ENCODE measurements at places on chromosomes 12 and 14. TPM values are rescaled to one million over a fixed set of nuclear protein-coding genes. Genes with fewer than 3 reads are reported as not detected.

GRCh38 chr12:38056701-38057689 is 259.6 kb upstream of the ALG10B start:
- H3K27me3 ChIP-seq: no peaks in the 10 kb centered on the region
- H3K36me3 ChIP-seq: no peaks in the 10 kb centered on the region
- no peak for DNase-seq
- H3K4me3 ChIP-seq: no peak overlapping the region

GRCh38 chr12:57101892-57102695 is 9.1 kb downstream of the STAT6 start:
- no peak overlapping the region for H3K4me3 ChIP-seq
- no peak for DNase-seq
- peak overlapping the region; percentile 53 for H3K27ac ChIP-seq
- no peaks in the 10 kb centered on the region for H3K36me3 ChIP-seq

GPR84 gene
- not detected for total RNA-seq

DNA sequence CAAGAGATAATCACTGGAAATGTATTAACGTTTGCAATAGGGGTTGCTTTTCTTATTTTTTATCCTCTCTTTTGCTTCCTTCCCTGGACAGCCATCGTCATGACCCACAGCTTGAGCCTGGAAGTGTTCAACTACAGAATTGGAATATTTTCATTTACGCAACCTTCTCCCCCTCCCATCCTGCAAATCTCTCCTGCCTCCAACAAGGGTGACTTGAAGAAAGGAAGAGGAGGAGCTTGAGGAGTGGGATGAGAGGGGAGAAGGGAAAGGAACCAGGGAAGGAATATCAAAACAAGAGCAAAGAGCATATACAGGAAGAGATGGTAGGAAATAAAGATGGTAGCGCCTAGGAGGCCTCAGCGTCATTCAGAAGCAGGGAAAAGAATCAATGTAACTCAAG is 1.6 kb upstream of the MANSC4 start:
- H3K36me3 ChIP-seq: no peaks in the 10 kb centered on the region
- H3K4me1 ChIP-seq: peaks cover 4% of the 10 kb centered on the region
- peak overlapping the region; percentile 65 for H3K4me3 ChIP-seq
- DNase-seq: no peak
- no peaks in the 10 kb centered on the region for H3K27me3 ChIP-seq

DNA sequence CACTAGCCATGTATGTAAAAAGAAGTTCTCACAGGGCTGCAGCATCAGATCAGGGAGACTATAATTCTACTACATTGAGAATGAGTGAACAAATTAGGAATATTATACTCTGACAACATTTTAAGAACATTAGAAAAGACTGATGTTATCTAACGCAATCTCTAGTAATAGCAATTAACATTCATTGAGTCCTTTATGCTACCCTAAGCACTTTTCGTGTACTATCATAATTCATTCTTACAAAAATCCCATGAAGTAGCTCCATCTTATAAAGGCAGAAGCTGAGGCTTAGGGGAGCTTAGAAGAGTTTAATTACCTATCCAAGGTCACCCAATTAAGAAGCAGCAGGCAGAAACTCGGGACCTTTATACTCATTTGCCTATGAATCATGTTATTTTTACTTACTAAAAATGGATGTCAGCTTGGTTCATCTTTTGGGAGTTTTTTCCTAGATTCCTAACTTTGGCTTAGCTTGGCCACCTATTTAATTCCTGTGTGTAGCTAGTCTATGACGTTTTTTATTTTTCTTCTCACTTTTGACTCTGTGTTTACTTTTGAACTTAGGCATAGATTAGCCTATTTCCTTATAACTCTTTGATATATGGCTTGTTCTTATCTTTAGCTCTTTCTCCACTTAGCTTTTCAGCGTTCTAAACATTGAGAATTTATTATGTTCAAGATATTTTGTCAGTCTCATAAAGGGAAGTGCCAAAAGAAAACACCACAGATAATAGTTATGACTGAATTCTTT is 333.5 kb upstream of the DCN start:
- no peaks in the 10 kb centered on the region for H3K27me3 ChIP-seq
- H3K27ac ChIP-seq: no peak overlapping the region
- H3K4me1 ChIP-seq: no peaks in the 10 kb centered on the region
- DNase-seq: no peak
- no peaks in the 10 kb centered on the region for H3K36me3 ChIP-seq

FAM216A gene
- total RNA-seq: 8.5 TPM

CFAP251 gene
- total RNA-seq: 8.2 TPM

DNA sequence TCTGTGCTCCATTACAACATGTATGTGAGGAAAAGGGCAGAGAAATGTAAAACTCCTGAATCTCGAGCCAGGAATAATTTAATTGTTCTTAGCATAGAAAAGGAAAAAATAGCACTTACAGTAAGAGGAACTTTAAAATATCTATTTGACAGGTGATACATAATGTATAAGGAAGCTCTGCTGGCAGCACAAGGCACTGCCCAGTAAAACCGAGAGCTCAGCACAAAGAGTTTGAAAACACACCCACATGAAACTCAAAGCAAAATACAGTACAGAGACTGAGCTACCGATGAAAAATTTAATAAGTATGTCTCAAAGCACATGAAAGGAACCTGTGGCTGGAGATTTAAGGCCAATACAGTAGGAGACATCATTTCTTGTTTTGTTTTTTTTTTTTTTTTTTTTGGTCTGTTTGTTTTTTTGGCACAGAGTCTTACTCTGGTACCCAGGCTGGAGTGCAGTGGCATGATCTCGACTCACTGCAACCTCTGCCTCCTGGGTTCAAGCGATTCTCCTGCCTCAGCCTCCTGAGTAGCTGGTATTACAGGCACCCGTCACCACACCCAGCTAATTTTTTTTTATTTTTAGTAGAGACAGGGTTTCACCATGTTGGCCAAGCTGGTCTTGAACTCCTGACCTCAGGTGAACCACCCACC is 19.2 kb downstream of the CLIP1 start:
- no peaks in the 10 kb centered on the region for H3K36me3 ChIP-seq
- peaks cover 18% of the 10 kb centered on the region for H3K4me1 ChIP-seq
- H3K4me3 ChIP-seq: no peak overlapping the region
- no peaks in the 10 kb centered on the region for H3K27me3 ChIP-seq
- DNase-seq: no peak

DNA sequence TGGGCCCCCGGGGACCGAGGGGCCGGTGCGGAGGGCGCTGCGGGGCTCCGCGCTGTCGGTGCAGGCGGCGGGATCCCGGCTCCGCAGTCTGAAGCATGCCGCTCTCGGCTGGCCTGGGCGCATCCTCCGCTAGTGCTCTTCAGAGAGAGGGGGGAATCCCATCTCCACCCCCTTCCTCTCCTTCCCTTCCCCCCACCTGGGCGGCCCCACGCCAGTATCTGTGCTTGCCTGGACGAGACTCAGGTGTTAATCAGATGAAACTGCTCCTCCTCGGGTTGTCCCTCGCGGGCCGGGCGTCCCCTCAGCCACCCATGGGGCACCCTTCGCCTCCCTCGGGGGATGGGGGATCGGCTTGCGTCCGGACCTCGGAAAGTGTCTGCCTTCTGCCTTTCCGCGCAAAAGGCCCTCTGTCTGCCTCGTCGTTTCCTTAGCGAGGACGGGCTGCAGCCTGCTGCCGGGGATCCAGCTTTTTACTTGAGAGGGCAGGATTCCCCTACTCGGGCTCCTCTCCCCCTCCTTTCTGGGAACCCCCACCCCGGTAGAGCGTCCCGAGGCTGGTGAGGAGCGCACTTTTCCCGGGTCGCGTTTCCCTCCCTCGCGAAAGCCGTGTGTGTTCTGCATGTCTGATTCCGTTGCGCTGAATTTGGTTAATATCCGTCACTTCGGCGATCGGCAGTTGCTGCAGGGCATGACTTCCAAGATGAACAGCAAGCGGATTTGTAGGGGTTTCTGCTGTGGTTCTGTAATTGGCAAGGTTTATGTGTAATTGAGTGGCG is 1.1 kb downstream of the GPHN start:
- H3K27ac ChIP-seq: peak overlapping the region; percentile 88
- H3K27me3 ChIP-seq: no peaks in the 10 kb centered on the region
- peak overlapping the region; percentile 92 for H3K4me3 ChIP-seq
- H3K4me1 ChIP-seq: no peaks in the 10 kb centered on the region

ARG2 gene
- 2.9 TPM for total RNA-seq

- H3K4me1 ChIP-seq: no peaks in the 10 kb centered on the region
- no peak overlapping the region for H3K4me3 ChIP-seq
- no peaks in the 10 kb centered on the region for H3K36me3 ChIP-seq
- H3K27ac ChIP-seq: no peak overlapping the region
- no peak for DNase-seq
These were observed 21.4 kb upstream of the APPL2 start for GRCh38 chr12:105257321-105257728.

All from breast epithelium (tissue), 4 donors.